ENCODE measurements at places on chromosomes 2 and 18. TPM values are rescaled to one million over a fixed set of nuclear protein-coding genes. Genes with fewer than 3 reads are reported as not detected.

ITGB6 gene
- total RNA-seq: not detected

DNPEP gene
- 122 TPM for total RNA-seq

DNA sequence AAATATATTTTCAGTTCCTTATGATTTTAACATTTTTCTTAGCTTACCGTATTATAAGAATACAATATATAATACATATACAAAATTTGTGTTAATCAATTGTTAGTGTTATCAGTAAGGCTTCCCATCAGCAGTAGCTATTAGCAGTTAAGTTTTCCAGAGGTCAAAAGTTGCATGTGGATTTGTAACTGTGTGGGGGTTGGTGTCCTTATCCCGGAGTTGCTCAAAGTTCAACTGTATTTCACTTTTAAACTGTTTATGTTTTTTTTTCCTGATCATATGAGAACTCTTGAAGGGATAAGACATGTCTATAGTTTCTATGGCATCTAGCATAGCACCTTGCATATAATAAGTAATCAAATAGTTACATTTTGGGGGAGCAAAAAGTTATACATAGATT lies 11.9 kb upstream of the MFSD6 start:
- DNase-seq: no peak

- no peak for DNase-seq
Measured at GRCh38 chr2:1696472-1696871, 47.8 kb downstream of the PXDN start.

GRCh38 chr2:218065239-218066006 lies 3.6 kb upstream of the RUFY4 start:
- DNase-seq: no peak

SEPTIN2 gene
- 265 TPM for total RNA-seq

DNA sequence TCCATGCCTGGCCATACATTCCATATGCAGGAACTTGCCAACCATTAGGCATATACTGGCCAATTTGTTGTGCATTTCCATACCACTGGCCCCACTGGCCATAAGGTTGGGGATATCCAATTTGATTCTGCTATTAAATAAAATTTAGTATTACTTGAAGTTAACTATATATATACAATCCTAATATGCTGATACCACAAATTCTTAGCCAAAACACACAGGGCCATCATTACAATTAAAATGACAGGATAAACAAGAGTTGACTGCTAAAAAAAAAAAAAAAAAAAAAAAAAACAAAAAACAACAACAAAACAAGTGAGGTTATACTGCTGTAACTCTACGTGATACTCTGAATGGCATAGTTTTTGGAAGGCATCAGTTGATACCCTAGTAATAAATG lies 23.5 kb upstream of the C2orf42 start:
- DNase-seq: no peak

- no peak for DNase-seq
Measured at GRCh38 chr2:170029551-170029950, 148.4 kb upstream of the MYO3B start.

- DNase-seq: no peak
Measured at GRCh38 chr2:239195992-239196391, 204.8 kb downstream of the HDAC4 start.

NYAP2 gene
- total RNA-seq: not detected

GRCh38 chr2:105754994-105755393 lies 10.3 kb downstream of the NCK2 start:
- no peak for DNase-seq

GRCh38 chr2:19300961-19301360 lies 57.5 kb downstream of the OSR1 start:
- no peak for DNase-seq

- peak; percentile 18 for DNase-seq
Measured at GRCh38 chr2:237227592-237228280, 142.0 kb downstream of the COPS8 start.

DNA sequence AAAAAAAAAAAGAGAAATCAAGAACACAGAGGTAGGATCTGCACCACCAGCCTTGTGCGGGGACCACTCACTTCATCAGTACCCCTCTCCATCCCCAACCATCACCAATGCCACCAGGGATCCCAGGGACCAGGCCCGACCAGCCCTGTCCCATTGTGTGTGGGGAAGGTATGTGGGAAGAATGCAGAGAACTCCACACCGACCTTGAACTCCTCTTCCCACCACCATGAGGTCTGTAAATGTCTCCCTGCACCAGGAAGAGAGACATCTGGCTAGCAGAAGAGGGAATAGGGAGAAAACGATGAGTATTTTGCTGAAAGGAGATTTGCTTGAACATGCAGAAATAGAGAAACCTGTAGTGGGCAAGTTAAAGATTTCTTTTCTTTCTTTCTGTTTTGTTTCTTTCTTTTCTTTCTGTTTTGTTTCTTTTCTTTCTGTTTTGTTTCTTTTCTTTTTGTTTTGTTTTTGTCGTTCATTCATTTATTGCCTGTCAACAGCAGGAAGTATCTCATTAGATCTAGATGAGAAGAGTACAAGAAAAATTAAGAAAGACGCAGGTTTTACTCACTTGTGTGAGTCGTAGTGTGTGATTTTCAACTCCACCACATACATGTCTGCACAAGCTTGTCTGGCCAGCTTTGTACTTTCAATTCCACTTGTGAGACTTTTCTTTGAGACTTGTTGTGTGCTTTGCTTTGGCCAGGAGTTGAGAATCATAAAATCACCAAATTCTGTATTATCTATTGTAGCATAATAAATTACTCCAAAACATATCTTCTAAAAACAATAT lies 179.8 kb upstream of the HAAO start:
- DNase-seq: no peak

GAREM1 gene
- total RNA-seq: not detected

CYP27C1 gene
- total RNA-seq: not detected

DNA sequence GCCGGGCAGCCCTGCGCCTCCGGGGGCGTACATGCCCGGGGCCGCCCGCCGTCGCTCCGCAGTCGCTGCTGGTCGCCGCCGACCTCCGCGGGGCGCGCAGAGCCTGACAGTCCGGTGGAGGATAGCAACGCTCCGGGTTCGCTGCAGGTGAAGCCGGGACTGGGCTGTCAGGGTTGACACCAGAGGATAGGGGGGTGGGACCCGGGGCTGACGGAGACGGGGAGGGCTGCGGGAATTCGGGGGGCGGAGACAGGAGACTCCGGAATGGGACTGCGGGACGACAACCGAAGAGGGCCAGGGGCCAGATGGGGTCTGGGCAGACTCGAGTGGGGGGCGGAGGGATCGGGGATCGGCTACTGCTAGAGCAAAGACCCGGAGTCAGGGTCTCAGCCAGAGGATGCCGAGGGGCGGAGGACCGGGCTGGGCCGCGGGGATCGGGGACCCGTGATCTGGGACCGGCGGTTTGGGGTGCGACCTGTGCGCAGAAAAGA lies 403 bp downstream of the TMEM127 start:
- no peak for DNase-seq

DNA sequence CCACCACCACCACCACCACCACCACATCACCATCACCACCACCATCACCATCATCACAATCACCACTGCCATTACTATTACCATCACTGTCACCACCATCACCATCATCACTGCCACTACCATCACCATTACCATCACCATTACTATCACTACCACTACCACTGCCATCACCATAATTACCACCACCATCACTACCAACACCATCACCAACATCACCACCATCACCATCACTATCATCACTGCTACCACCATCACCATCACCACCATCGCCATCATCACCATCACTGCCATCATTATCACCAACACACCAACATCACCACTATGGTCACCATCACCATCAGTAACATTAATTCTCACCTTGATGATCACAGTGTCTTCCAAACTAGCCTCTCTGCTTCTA lies 291.4 kb downstream of the TGIF1 start:
- no peak for DNase-seq

GALR1 gene
- not detected for total RNA-seq

- no peak for DNase-seq
Measured at GRCh38 chr2:72914206-72914559, 3.1 kb upstream of the EMX1 start.

ECEL1 gene
- 0.14 TPM for total RNA-seq

DNA sequence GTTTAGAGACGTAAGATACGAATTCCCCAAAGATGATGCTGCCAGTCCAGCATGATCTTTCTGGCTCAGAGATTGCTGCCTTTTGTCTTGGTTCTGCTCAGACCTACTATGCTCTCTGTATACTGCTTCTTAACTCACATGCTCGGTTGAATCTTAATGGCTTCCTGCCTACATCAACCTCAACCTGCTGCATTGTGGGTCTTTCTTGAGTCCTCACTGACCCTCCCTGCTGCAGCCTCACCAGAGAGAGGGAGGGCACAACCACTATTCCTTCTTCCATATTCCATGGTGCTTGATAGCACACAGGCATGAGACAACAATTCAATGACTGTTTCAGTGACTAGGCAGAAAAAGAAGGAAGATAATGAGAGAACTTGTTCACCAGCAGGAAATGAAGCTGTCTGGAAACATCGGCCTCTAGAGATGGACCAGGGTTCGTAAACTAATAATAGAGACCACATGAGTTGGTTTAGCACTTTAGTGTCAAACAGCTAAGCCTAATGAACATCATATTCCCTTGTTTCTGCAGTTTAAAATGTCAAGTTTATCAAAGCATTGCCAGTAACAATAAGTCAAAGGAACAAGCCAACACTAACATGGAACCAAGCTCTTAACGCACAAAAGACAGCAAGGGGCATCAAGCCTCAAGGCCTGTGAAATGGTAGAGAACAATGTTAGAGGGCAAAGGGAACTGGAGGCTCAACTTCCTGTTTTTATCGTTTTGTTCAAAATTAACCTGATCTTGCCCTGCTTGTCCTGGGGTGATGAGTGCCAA lies 333.9 kb downstream of the PDE11A start:
- no peak for DNase-seq

DNA sequence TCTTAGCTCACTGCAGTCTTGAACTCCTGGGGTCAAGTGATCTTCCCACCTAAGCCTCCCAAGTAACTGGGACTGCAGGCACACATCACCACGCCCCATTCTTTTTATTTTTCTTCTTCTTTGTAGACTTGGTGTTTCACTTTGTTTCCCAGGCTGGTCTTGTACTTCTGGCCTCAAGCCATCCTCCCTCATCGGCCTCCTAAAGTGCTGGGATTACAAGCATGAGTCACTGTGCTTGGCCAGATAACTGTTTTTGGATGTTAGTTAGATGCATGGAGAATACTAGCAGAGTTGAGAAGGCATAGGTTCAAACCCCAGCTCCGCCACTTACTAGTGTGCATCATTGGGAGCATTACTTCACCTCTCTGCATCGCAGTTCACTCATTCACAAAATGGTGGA lies 88.3 kb downstream of the TXNL1 start:
- no peak for DNase-seq

DNA sequence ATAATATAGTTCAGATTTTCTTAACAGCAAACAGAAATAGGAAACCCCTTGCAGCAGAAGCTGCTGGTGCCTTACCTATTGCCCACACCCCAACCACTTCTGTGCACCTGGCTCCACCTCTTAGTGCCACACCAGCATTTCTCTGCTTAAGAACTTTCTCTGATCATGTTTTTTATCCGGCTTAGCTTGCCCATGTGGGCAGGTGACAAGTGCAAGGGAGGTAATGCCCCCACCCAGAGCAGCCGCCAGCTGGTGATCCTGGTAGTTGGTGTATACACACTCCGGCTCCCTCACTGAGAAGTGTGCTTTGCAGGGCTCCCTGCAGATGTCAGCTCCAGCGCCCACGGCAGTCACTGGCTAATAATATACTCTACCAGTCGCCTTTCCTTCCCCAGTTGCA lies 126.3 kb downstream of the ALPK2 start:
- DNase-seq: no peak

Measured in activated naive CD8-positive, alpha-beta T cell treated with anti-CD3 and anti-CD28 coated beads for 36 hours (primary cell).